Kidney (tissue), 22 donors: ENCODE measurements at places on chromosomes 4 and X. TPM values are rescaled to one million over a fixed set of nuclear protein-coding genes. Genes with fewer than 3 reads are reported as not detected.

DNA sequence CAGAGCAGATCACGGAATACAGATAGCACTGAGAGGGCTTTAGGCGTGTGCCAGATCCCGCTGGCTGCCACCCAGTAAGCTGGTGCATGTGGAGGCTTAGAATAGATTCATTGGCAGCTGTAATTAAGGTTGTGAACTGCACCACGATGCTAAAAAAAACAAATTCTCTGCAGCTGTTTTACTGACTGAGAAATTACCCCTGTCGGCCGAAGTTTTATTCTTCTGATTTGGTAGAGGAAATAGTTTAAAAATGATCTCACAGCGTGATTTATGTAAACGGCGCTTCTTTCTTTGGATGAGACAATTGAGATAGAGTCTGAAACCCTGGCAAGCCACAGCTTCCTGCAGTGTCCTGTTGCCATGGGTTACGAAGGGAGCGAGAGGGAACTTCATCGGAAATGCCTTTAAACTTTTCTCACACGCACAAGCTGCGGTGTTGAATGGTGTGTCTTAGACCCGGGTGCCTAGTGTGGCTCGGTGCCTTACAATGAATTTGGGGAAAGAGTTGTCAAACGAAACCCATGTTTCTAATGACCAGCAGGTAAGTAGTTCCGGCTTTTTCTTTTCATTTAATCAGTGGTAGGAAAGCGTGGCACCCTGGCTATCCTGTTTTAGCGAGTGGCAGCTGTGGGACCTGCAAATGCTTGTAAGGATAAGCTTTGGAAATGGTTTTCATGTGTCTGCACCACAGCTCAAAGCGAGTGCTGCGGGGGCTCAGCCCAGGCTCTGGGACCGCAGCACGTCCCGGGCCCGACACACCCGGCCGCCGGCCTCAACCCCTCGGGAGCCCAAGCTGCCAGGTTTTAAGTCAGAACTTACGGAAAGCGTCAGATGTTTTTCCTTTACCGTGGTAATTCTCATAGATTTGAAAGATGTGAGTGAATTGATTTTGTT, 71.7 kb upstream of the HGFAC start:
- DNase-seq: no peak

GRCh38 chrX:9339603-9340491, 125.0 kb upstream of the TBL1X start:
- no peak for DNase-seq

GRCh38 chr4:176726803-176727202, 65.9 kb downstream of the VEGFC start:
- DNase-seq: no peak

GRCh38 chr4:146132445-146132844, 43.1 kb upstream of the LSM6 start:
- DNase-seq: no peak

DNA sequence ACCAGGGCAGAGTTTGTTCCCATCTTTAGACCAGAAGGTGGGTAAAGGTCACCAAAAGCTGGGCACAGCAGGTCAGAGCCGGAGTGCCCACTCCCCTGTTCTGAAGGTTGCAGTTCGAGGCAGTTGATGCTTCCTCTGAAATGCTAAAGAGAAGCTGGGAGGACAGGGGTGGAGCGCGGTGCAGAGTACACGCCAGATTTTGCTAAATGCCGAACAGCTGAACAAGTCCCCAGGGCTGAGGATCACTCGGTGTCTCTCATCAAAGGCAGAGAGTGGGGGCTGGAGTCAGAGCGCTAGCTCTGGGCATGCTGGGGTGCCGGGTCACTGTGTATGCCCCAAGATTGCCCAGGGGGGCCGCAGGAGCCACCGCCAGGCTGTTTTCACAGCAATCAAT, 197.0 kb downstream of the BCOR start:
- peak; percentile 52 for DNase-seq

GRCh38 chrX:38975368-38975942, 174.2 kb downstream of the MID1IP1 start:
- no peak for DNase-seq

GRCh38 chr4:2446656-2447564, 22.0 kb upstream of the RNF4 start:
- no peak for DNase-seq

DNA sequence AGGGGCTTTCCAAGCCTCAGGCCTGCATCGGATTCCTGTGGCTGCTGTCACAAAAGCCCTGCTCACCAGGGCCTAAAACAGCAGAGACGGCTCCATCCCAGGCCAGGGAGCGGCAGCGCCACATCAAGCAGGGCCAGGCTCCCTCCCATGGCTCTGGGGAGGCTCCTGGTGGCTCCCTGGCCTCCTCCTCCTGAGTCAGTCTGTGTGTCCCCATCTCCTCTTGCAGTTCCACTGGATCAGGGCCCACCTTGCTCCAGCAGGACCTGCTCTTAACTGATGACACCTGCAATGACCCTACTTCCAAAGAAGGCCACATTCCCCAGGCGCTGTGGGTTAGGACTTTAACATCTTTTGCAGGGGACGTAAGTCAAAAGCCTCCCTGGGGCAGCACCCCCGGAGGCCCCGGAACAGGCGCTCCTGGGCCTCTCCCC, 51.9 kb downstream of the CPZ start:
- no peak for DNase-seq

Gene SPIN2A
- 0.63 TPM for total RNA-seq

GRCh38 chrX:10620121-10620699, at the start of gene MID1:
Gene MID1 (minus strand): TSS chrX:10620585. CDS start chrX:10567547, 53,038 bp downstream.
- peak; percentile 89 for DNase-seq

Gene GLRB
- total RNA-seq: 3.3 TPM

DNA sequence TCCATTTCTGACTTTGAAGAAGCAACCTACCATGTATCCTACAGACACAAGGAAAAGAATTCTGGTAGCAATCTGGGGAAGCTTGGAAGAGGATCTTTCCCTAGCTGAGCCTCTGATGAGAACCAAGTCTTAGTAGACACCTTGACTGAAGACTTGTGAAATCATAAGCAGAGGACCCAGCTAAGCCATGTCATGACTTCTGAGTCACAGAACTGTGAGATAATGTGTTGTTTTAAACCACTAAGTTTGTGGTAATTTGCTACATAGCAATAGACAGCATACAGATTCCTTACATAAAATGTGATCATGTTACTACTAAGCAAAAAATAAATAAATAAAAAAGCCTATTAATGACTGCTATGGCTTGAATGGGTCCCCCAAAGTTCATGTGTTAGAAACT, 71.3 kb upstream of the ANKRD50 start:
- no peak for DNase-seq
